ENCODE measurements at places on chromosomes 16 and 17. TPM values are rescaled to one million over a fixed set of nuclear protein-coding genes. Genes with fewer than 3 reads are reported as not detected.

USP7 gene
- total RNA-seq, result 169 TPM

DNA sequence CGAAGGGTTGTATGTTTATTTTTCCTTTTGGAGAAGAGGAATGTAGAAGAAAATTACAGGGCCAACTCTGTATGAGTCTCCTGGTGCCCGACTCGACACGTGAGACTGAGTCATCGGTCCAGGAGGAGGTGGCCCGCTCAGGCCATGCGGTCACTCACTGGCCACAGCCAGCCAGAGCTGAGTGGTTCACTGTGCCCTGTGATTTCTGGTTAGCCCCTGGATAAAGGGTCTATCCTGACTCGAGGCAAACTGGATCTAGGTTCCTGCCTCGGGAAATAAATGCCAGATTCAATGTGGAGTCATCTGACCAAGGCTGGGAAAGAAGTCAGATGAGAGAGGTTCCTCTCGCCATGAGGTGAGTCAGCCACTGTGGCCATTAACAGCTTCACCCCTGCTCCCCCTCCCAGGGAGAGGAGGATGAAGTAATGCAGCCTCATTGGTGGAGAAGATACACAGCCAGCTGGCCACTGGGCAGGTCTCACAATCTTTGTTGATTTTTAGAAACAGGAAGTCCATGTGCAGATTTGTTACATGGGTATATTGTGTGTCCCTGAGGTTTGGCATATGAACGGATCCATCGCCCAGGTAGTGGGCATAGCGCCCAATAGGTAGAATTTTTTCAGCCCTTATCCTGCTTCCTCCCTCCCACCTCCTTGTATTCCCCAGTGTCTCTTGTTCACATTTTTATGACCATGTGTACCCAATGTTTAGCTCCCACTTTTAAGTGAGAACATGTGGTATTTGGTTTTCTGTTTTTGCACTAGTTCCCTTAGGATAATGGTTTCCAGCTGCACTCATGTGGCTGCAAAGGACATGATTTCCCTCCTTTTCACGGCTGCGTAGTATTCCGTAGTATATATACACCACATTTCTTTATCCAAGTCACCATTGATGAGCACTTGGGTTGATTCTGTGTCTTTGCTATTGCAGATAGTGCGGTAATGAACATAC, 21.7 kb upstream of the USP36 start:
- DNase-seq, result no peak

GRCh38 chr17:2406271-2406902, 5.5 kb upstream of the MNT start:
- no peak for DNase-seq

MYLK3 gene
- 0.03 TPM for total RNA-seq

DNA sequence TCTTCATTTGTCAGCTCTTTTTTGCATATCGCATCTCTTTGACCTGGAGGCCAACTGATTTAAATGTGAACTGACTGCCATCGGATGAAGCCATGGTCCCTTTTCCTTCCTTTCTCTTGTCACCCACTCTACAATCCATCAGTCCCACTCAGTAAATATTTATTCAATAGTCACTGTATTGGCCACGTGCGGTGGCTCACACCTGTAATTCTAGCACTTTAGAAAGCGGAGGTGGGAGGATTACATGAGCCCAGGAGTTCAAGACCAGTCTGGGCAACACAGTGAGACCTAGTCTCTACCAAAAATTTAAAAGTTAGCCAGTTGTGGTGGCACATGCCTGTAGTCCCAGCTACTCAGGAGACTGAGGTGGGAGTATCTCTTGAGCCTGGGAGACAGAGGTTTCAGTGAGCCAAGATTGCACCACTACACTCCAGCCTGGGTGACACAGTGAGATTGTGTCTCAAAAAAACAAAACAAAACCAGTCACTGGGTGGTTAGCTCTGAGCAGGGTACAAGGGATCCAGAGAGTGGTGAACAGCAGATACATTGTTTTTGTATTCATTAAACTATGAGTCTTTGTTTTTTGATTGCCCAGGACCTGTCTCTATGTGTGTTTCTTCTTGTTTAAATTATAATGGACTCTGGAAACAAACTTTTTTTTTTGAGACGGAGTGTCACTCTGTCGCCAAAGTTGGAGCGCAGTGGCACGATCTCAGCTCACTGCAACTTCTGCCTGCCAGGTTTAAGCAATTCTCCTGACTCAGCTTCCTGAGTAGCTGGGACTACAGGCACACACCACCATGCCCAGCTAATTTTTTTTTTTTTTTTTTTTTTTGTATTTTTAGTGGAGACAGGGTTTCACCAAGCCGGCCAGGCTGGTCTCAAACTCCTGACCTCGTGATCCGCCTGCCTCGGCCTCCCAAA, 6.9 kb downstream of the PHAF1 start:
- no peak for DNase-seq

- DNase-seq, result no peak
These were observed 99.4 kb downstream of the SALL1 start for GRCh38 chr16:51051671-51052070.

DNA sequence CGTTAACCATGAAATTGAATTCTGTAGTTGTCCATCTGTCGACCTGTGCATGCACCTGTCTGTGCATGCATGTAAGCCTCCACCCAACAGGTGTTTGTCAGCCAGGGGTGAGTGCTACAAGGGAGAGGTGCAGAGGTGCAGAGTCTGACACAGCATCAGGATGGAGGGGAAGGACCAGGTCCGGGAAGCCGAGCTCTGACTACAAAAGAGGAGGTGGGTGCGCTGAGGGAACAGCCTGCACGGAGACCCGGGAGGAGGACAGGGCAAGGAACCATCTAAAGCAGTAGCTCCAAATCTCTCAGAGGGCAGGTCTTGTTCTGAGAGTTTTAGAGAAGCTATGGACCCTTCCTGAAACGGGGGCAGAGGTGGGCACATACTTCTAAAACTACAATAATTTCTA, 54.1 kb downstream of the B9D1 start:
- DNase-seq, result no peak

DNA sequence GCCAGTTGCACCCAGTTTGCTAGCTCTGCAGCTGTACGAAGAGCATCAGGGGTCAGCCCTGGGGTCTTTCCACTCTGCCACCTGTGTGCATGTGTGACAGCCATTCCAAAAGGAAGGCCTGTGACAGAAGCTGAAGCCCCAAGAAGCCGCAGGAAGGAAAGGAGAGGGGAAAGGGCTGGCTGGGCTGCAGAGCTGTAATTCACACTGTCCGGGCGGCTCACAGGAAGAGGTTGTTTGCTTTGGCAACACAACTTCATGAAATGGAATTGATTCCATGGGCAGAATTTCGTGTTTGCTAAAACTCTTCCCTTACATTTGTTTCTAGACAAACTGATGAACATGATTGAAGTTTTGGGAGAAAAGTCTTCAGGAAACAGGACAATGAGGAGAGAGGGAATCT, 14.8 kb downstream of the TMEM204 start:
- DNase-seq, result no peak

DNA sequence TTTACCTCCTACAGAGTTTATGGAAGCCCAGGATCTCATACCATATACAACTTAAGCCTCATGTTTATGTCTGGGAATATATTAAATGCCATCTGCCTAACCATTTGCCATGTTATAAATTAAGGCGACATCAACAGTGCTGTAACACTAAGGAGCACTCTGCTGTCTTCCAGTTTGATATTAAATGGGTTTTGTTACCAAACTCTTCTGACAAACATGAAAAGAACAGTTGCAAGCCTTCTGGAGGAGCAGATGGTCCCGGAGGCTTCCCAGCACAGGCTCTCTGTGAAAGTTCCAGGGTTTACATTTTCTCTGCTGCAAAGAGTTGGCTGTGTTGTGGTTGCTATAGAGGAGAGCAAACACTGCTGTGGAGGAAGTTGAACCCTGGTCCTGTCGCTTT, 545.3 kb upstream of the SALL1 start:
- DNase-seq, result no peak

MC1R gene
- total RNA-seq, result 13.7 TPM

GRCh38 chr17:58680038-58680369, 11.8 kb downstream of the TEX14 start:
- no peak for DNase-seq

- DNase-seq, result no peak
These were observed 307.7 kb downstream of the WWOX start for GRCh38 chr16:78407191-78407590.

DNA sequence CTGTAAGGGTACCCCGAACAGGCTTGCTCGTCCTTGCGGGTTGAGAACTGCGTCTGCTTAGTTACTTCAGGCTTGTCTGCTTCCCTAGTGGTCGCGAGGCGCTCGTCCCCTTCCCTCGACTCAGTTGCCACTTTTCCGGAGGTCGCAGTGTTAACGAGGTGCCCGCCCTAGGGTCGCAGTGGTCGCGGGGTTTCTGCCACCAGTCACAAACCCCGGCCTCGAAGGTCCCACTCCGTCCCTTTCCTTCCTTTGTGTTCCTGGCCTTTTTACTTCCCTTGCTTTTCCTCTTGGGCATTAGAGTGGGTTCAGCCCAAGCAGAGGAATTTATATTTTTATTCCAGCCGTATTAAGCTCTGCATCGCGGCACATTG, 299 bp downstream of the NUP85 start:
- DNase-seq, result no peak

GPR142 gene
- not detected for total RNA-seq

- no peak for DNase-seq
These were observed 34.1 kb downstream of the NQO1 start for GRCh38 chr16:69691980-69692911.

DNA sequence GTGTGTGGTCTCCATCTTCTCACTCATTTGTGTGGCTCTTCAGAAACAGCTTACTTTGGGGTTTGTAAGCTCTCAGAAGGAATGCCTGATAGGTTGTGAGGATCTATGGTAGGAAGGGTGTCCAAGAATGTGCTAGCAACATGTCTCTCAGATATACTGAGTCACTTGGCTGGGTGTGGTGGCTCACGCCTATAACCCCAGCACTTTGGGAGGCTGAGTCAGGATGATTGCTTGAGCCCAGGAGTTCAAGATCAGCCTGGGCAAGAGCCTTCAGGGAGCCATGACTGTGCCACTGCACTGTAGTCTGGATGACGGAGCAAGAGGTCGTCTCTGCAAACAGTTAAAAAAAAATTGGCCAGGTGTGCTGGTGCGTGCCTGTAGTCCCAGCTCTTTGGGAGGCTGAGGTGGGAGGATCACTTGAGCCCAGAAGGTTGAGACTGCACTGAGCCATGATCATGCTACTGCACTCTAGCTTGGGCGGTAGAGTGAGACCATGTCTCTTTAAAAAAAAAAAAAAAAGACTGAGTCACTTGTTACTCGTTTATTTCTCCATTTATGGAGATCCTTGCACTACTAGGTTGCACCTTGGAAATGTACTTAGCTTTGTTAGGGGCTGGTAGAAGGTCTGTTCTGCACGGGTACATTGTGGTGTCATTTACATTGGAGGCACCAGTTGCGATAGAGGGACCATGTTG, 232.0 kb downstream of the SNX29 start:
- no peak for DNase-seq

DNA sequence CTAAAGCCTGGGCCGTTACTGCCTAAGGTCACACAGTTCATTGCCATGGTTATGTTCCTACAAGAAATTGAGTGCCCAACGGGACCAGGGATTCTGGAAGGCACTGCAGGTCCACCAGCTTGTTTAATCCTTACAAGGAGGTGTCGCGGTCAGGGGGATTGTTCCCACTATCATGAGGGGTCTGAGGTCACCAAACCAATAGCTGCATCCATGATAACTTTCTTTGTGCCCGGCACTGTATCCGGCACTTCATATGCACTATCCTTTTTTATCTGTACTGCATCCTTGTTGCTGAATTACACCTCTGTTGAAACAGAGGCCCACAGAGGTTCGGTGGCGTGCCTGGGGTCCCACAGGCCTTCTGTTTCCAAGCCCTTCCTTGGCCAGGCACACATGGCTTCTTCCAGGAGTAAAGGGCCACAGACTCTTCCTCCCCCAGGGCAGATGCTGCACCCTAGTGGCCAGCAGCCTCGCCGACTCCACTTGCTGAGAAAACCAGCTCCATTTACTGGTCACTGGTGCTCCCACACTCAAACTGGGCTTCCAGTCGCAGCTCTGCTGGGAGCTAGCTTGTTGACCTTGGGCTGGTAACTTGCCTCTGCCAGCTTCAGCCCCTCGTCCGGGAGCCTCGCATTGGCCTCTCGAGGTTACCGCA, 82.0 kb upstream of the PLCG2 start:
- peak; percentile 13 for DNase-seq

DNA sequence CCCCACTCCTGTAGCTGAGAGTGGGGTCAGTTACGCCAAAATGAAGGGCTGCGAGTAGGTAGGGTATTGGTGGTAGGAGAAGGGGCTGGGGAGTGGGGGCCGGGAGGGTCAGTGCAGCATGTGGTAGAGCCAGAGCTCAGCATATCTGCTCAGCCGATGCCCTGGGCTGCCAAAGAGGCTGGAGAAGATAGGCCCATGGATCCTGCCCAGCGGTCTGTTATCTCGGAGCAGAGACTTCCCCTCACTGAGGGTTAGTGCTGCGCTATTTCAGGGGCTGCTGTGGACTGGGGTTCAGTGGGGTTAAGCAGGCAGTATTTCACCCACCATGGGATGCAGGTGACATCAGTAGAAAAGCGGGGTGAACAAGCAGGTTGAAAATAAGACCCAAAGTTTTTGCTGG, 19.7 kb downstream of the RHBDL3 start:
- no peak for DNase-seq

DNA sequence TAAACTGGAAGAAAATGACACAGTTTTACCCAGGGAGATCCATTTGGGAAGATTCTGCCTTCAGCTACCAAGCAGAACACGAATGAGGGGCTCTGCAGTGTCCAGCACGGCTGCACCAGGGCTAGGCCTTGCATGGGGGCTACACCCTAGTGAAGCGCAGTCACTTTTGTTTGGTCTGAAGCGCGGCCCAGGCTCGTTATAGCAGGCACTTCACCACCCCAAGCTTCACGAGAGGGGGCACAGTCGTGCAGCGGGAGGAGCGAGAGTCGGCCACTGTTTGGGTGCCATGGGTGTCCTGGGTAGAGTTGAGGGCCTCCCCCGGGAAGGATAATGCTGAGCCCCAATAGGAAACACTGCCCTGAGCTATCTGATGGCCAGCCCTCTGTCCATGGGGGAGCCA, 21.6 kb upstream of the IL17C start:
- no peak for DNase-seq

DNA sequence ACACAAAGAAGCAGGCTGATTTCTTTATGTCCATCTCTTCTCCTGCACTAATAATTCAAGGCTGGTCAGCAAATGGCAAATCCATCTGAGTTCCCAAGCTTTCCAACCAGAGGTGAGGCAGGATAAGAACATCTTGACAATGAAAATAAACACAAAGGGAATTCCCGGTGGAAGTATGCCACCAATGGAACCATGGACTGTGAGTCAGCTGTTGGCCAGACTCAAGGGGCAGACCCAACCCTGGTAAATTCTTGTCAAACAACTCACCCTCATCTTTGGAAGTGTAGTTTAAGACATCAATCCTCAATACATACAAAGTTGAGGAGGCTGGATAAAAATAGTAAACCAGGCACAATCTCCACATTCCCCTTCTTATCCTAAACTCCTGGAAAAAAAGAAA, 74.3 kb upstream of the CES5A start:
- no peak for DNase-seq

CYB561 gene
- total RNA-seq, result 38.5 TPM

SPN gene
- 161 TPM for total RNA-seq

RHBDL1 gene
- 2.5 TPM for total RNA-seq

DNA sequence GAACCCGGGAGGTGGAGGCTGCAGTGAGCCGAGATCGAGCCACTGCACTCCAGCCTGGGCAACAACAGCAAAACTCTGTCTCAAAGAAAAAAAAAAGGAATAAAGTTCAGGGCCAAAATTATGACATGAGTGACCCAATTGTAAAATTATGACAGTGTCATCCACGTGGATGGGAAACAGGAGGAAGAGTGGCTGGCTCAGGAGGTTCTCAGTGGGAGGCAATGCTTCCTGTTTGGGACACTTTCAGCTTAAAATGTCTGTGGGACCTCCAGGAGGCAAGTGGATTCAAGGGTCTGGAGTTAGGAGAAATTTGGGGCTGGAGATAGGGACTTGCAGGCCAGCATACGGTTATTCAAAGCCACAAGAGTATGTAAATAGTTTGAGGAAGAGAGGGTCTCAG, 8.0 kb upstream of the STX4 start:
- DNase-seq, result no peak
